Stimulated activated CD4-positive, alpha-beta T cell treated with anti-CD3 and anti-CD28 coated beads, Interleukin-12 subunit alpha, Interleukin-12 subunit beta, amount 100 ng/mL, for 24 hours (primary cell): ENCODE measurements at places on chromosomes 13 and 19.

GRCh38 chr19:17393914-17394313 lies at the start of gene CCDC194:
Gene CCDC194 (minus strand): TSS chr19:17394196. CDS start chr19:17394158, 38 bp downstream.
- no peak for DNase-seq

DNA sequence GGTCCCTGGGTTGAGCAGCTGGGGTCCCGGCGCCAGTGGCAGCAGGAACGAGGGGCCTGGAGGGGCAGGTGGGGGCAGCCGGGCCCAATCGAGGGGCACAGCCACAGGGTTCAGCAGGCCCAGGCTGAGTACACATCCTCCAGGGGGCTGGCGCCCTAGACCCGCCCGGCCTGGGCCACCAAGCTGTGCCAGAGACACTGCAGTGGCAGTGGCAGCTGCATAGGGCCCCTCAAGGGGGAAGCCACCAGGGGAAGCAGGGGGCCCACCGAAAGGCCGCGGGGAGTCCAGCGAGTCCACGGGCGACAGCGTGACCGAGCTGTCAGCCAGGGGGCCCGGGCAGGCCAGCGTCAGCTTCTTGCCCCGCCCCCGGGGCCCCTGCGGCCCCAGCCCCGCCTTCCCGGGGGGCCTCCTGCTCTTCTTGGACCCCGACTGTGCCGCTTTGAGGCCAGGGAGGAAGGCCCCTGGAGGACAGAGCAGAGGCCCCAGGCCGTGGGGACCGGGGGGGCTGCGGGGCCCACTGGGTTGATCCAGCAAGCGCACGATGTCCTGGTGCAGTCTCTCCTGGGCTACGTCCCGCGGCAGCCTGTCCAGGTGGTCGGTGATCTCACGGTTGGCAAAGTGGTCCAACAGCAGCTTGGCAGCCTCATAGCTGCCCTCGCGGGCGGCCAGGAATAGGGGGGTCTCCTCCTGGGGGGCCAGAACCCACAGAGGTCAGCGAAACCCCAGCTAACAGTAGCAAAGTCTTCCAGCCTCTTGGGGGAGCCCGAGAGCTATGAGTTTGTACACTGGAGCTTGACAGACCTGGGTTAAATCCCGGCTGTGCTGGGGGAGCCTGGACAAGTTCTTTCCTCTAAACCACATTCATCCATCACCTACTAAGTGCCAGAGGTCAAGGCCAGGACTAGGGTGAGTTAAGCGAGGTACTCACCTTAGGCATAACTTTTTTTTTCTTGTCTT lies 39.5 kb downstream of the NOTCH3 start:
- no peak for DNase-seq

GRCh38 chr13:67630640-67631039 lies 400.5 kb upstream of the PCDH9 start:
- no peak for DNase-seq

GRCh38 chr19:8357007-8357521 lies 6.9 kb upstream of the ANGPTL4 start:
- DNase-seq: no peak

DNA sequence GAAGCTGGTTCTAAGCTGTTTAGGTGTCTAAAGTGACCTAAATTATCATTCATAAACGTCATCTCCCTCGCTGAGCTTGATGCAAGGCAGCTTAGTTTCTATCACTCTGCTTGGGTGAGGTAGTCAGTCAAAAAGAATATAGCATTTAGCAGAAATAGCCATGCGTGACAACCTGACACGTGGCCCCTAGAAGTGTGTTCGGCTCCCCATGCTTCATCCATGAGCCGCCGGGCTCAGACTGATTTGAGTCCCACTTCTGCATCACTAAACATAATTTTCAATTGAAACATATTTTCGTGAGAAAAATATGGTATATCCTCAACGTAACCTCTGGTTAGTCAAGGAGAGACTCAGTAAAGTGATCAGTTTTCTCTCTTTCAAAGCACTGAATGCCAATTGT lies 459.8 kb downstream of the IRS2 start:
- no peak for DNase-seq

DNA sequence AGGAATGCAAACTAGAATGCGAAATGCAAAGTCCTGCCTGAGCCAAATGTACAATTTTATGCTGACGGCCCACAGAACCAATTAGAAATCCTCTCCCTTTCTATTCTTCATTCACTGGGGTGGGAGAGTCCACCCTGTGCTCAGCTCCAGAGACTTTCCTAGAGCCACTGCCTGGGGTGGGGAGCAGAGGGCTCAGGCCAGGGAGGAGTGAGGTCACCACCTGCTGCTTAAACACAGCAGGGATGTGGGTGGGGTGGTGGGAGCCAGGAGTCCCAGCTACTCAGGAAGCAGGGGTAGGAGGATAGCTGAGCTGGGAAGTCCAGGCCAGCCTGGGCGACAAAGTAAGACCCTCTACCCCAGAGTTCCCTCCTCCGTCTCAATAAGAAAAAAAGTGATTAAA lies 26.9 kb upstream of the ZNF83 start:
- DNase-seq: no peak

GRCh38 chr19:35704218-35704617 lies at the start of gene ZBTB32:
Gene ZBTB32 (plus strand): TSS chr19:35704558. CDS start chr19:35714627, 10,069 bp downstream.
- no peak for DNase-seq

GRCh38 chr13:107244241-107244640 lies 676.3 kb upstream of the ARGLU1 start:
- DNase-seq: no peak

DNA sequence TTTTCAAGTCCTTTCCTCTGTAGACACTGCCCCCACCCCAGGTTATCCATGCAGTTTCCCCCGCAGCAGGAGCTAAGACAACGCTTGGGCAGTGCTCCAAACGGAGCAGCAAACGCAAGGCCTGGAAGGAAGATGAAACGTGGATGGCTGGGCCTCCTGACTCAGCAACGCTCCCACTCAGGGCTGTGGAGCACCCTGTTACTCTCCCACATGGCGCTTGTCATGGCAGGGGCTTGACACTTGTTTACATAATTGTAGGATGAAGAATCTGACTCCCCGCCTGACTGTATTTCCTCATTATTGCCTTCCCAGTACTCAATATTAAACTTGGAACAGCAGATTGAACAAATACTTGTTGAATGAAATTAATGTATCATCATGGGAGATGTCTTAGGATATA lies 799 bp upstream of the C1QTNF9B start:
- DNase-seq: no peak

DNA sequence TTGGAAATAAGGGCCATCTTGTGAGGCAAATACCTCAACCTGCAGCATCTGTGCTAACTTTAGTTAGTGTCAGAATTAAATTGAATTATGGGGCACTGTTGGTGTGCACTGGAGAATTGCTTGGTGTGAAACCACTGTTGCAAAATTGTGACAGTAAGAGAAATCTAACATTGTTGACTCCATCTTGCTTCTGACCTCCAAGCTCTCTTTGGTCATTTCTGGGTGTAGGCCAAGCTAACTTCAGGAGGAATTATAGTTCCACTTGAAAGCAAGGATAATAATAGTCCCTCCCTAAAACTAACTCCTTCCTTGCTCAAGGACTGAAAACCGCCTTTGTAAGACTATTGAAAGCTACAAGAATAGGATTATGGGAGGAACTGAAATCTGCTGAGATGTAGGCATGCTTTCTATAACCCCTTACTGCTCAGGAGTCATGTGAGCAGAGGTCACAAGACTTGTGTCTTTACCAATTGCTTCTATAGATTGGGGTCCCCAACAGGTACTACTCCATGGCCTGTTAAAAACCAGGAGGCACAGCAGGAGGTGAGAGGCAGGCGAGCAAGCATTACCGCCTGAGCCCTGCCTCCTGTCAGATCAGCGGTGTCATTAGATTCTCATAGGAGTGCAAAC lies 24.9 kb upstream of the GAS6 start:
- no peak for DNase-seq

DNA sequence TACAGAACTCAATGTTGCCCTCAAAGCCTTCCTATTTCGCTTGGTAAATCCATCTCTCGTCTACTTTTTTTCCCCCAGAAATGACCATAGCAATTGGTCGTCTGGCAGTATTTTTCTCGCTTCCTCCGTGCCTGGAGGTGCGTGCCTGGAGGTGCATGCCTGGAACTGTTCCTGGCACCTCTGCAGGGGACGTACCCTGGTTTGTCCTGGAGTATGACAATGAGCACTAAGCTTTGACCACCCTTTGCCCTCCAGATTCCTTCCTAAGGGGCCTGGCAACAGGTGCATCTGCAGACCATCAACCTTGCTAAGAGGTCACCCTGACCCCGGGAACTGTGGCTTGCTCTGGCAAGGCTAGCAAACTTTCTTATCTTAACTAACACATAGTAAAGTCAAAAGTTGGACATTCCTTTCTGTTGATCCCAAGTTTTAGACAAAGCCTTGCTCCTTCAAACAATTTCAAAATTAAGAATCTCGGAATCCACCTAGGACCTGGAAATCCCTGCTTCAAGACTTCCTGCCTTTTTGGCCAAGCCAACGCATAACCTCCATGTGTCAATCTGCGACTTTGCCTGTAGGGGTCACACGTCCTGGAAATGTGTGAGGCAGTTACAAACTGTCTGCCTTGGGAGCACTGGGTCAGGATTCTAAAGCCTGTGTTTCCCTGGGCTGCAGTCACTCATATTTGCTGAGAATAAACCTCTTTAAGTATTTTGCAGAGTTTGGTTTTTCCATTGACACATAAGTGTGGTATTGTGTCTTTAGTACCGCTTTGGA lies 28.8 kb upstream of the TUBGCP3 start:
- DNase-seq: no peak
